ENCODE measurements at places on chromosomes 11 and 22.
A peak's percentile ranks its signal among the peaks of the same experiment; 100 is the strongest.

- peak overlapping the region; percentile 45 for H3K4me3 ChIP-seq
- no peaks in the 10 kb centered on the region for H3K36me3 ChIP-seq
- no peak for DNase-seq
- no peaks in the 10 kb centered on the region for H3K4me1 ChIP-seq
- H3K27me3 ChIP-seq, result no peaks in the 10 kb centered on the region
- H3K27ac ChIP-seq, result peak overlapping the region; percentile 52
These were observed 38.6 kb downstream of the ETS1 start for GRCh38 chr11:128548649-128549255.

DNA sequence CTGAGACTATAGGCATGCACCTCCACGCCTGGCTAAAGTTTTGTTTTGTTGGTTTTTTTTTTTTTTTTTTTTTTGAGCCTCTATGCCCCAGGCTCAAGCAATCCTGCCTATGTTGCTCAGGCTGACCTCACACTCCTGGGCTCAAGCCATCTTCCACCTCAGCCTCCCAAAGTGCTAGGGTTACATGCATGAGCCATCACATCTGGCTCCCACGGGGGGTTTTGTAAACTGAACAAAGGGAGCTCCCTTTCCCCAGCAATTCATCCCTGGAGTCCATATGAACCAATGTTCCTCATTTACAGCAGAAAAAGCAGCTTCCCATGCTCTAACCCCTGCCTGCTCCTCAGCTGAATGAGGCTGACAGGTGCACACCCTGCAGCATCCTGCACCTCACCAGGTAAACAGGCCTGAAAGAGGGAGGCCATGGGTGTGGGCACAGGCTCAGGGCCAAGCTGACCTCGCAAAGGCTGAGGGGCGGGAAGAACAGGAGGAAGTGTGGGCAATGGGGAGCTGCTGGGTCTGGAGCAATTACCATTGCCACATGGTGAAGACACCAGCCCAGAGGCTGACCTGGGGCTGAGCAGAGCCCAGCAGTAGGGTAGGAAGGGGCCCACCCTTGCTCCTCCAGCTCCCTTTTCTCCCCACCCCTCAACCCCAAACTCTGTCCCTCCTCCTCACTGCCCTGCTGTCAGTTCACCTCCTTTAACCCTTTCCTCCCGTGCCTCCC, 58.2 kb downstream of the RBX1 start:
- H3K4me3 ChIP-seq, result no peak overlapping the region
- no peaks in the 10 kb centered on the region for H3K4me1 ChIP-seq
- no peaks in the 10 kb centered on the region for H3K27me3 ChIP-seq
- no peak overlapping the region for H3K27ac ChIP-seq
- DNase-seq, result no peak
- H3K36me3 ChIP-seq, result no peaks in the 10 kb centered on the region

DNA sequence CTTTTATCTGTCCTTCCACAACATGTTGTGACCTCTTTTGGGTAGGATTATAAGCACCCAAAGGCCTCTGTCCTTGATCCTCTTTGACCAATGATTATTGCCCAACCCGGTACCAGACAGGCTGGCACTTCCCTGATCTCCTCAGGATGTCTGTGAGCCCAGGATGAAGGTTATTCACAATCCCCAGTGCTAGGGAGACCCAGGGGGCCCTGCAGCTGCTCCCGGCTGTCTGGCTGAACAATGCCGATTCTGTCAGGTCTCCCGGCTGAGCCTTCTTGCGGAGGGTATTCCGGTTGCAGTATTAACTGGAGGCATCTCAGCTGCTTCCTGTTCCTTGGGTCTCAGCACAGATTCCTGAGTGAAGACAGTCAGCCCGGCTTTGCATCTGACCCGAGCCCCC, 71.2 kb upstream of the CDON start:
- DNase-seq, result no peak
- no peaks in the 10 kb centered on the region for H3K36me3 ChIP-seq
- no peak overlapping the region for H3K4me3 ChIP-seq
- H3K4me1 ChIP-seq, result peaks cover 20% of the 10 kb centered on the region

DNA sequence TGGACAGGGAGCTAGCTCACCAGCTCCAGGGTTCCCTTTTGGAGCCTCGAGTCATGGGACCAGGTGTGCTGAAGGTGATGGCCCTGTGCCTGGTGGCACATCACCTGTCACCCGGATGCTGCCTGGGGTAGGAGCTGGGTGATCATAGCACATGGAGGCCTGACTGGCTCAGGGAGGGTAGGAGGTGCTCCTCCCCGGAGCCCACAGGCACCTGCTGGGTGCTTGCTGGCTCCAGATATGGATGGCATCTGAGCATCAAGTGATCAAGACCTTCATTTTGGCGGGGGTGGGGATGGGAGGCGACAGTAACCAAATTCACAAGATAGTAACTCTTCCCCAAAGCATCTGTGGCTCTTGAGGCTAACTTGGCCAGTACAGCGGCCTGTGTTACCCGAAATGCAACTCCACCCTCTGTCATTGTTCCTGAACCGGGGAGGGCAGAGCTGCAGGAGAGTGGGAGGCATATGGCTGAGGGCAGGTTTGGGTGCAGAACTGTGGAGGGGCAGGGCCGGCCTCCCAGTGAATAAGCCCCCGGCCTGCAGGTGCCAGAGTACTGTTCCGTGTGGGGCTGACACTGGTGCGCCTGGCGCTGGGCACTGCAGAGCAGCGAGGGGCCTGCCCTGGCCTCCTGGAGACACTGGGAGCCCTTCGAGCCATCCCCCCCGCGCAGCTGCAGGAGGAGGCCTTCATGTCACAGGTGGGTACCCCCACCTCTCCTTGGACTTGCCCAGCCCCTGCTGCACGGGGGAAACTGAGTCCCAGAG, 4.7 kb downstream of the TBC1D10C start:
- peaks cover 15% of the 10 kb centered on the region for H3K4me1 ChIP-seq
- H3K27me3 ChIP-seq, result no peaks in the 10 kb centered on the region
- no peak overlapping the region for H3K27ac ChIP-seq
- H3K36me3 ChIP-seq, result no peaks in the 10 kb centered on the region

DNA sequence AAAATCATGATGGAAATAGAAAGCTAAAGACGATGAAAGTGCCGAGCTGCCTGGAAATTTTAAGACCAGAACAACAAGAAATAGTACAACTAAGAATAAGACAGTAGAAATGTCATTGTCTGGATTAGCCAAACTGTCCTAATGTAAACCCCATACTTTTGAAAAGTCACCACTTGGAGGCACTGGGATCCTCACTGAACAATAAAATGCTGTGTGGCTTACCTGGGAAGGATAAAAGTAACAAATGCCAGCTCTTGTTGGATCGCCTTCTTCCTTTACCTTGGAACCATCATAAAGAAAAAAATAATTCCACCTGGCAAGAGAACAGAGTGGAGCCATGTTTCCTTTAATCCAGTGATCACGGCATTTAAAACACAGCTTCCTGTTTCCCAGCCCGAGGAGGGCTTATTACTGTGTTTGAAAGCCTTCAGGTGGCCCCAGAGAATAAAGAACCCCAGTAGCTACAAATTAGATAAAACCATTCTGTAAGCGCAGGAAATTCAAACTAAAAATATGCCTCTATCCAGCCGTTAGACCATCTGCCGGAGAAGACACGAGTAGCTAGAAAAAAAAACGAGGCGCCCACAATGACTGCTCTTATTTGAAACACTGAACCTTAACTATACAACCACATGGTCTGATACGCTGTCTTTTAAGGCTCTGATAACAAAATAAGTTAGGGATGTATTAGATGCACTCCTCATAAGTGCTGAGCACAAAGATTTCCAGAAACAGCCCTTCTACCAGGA, 4.4 kb downstream of the HPS4 start:
- no peaks in the 10 kb centered on the region for H3K27me3 ChIP-seq
- H3K27ac ChIP-seq, result peak overlapping the region; percentile 69
- peak overlapping the region; percentile 43 for H3K4me3 ChIP-seq
- no peak for DNase-seq
- peaks cover 28% of the 10 kb centered on the region for H3K4me1 ChIP-seq

DNA sequence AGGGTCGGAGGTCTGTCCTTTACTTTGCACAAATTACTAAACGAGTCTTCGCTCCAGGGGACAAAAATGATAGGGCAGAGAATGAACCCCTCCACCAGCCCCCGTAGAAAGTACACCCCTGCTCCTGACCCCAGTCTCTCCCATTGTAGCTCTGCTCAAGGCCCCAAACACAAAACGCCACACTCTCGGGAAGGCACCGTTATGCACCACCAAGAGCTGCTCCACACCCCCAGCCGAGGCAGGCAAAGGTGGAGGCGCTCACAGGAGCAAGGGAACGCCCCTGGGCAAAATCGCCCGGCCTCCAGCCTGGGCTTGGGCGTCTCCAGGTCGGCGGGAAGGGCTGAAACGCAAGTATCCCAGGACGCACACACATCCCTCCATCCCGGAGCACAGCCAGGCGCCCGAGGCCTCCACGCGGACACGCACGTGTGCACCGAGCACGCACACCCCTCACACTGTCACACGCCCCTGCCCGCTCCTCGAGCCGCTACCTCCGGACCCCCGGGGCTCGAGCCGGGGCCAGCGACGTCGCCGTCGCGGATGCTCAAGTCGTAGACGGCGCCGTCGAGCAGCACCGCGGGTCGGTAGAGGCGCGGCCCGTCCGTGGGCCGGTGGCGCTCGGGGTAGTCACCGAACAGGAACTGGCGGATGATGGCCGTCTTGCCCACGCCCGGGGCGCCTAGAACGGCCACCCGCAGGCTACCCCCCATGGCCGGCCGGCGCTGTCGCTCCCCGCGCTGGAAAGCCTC, 786 bp downstream of the RASL10A start:
- peaks cover 6% of the 10 kb centered on the region for H3K4me1 ChIP-seq
- H3K4me3 ChIP-seq, result peak overlapping the region; percentile 38
- no peak overlapping the region for H3K27ac ChIP-seq
- no peaks in the 10 kb centered on the region for H3K36me3 ChIP-seq

DNA sequence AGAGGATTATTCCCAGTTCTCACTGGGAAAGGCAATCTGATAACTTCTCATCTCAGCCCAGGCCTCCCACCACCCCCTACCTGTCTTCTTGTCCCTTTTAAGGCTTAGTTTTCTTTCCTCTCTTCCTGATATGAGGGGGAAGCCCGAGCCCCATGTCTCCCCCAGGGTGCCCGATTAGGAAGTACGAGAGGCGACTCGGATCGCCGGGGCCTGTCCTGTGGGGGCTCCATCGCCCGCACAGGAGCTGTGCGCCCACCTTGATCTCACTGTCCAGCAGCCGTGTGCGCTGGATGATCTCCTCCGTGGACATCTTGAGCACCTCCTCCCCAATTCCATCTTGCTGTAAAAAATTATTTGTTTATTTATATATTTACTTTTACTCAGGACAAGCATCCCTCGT, 628 bp downstream of the PSMC3 start:
- no peaks in the 10 kb centered on the region for H3K27me3 ChIP-seq
- DNase-seq, result no peak
- peak overlapping the region; percentile 79 for H3K4me3 ChIP-seq
- peaks cover 23% of the 10 kb centered on the region for H3K36me3 ChIP-seq
- H3K4me1 ChIP-seq, result peaks cover 8% of the 10 kb centered on the region

DNA sequence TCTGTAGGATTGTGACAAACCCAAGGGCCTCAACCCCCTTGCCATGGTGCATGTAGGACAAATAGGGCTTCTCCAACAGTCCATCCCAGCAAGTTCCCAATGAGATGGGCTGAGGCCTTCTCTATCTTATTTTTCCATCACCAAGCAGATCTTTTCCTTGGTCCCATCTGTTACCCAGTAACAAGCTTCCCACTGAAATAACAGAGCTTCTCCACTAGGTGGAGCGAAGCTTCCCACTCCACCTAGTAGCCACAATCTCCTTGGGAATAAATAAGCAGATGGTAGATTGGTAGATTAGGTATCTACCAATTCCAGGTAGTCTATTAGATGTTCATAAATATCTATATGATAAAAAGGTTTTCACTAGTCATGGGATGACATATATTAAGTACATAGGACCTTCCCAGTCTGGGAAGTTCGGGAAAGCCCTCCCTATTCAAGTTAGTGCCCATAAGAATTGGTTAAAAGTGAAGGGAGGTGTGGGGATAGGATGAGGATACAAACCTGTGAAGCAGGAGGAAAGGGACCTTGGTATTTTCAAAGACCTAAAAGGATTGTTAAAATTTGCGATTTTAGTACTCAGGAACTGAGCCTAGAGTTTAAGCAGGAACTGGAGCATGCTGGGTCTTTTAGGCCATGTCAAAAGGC, 5.9 kb upstream of the OR52L1 start:
- no peaks in the 10 kb centered on the region for H3K4me1 ChIP-seq
- peaks cover 4% of the 10 kb centered on the region for H3K27me3 ChIP-seq
- H3K36me3 ChIP-seq, result no peaks in the 10 kb centered on the region
- no peak overlapping the region for H3K27ac ChIP-seq
- H3K4me3 ChIP-seq, result no peak overlapping the region
- DNase-seq, result no peak

GRCh38 chr22:25840167-25840566, 98.2 kb downstream of the MYO18B start:
- DNase-seq, result no peak
- no peak overlapping the region for H3K4me3 ChIP-seq
- H3K27ac ChIP-seq, result no peak overlapping the region
- H3K36me3 ChIP-seq, result no peaks in the 10 kb centered on the region
- H3K27me3 ChIP-seq, result no peaks in the 10 kb centered on the region

DNA sequence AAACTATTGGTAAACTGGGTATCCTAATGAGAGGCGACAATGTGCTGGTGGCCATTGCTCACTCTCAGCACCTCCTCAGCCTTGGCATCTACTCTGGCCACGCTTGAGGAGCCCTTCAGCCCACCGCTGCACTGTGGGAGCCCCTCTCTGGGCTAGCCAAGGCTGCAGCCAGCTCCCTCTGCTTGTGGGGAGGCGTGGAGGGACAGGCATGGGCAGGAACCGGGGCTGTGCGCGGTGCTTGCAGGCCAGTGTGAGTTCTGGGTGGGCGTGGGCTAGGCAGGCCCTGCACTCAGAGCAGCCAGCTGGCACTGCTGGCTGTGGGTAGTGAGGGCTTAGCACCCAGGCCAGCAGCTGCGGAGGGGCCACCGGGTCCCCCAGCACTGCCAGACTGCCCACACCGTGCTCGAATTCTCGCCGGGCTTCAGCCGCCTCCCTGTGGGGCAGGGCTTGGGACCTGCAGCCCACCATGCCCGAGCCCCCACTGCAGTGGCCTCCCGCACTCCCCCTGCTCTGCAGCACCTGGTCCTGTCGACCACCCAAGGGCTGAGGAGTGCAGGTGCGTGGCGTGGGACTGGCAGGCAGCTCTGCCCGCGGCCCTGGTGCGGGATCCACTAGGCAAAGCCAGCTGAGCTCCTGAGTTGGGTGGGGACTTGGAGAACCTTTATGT, 575.9 kb upstream of the ANO3 start:
- no peak overlapping the region for H3K27ac ChIP-seq
- no peaks in the 10 kb centered on the region for H3K27me3 ChIP-seq
- DNase-seq, result no peak
- no peaks in the 10 kb centered on the region for H3K36me3 ChIP-seq

- H3K4me3 ChIP-seq, result no peak overlapping the region
- H3K36me3 ChIP-seq, result no peaks in the 10 kb centered on the region
- H3K27me3 ChIP-seq, result no peaks in the 10 kb centered on the region
- no peak overlapping the region for H3K27ac ChIP-seq
- DNase-seq, result no peak
These were observed 8.2 kb downstream of the ARVCF start for GRCh38 chr22:20008221-20008995.

DNA sequence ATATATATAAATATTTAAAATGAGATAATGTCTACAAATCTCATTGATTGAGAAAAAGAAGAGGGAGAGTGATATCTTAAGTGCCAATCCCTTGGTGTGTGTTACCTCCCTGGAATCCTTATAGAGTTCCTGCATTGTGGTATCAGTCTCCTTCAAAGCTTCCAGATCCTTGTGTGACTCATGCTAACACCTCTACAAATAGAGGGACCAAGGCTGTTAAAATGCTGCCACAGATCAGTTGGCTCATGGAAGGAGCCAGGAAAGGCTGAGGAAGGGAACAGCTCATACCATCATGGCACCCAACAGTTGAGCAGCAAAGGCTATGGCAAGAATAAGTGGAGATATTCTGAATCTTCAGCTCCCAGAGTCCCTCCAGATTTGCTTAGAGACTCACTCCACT, 163.6 kb upstream of the ISX start:
- no peak overlapping the region for H3K4me3 ChIP-seq
- H3K36me3 ChIP-seq, result no peaks in the 10 kb centered on the region
- no peak for DNase-seq
- H3K4me1 ChIP-seq, result no peaks in the 10 kb centered on the region
- no peaks in the 10 kb centered on the region for H3K27me3 ChIP-seq

Measured in Panc1 (cell line).